ENCODE measurements at places on chromosomes 16 and 17.

- peak; percentile 65 for DNase-seq
Observed at GRCh38 chr17:64130559-64131001, 636 bp upstream of the ERN1 start.

GRCh38 chr16:1707193-1707790, 1.3 kb downstream of the MAPK8IP3 start:
- no peak for DNase-seq

- DNase-seq: no peak
Observed at GRCh38 chr17:50499270-50499669, 9.0 kb upstream of the MYCBPAP start.

GRCh38 chr17:20206591-20206990, 197.4 kb downstream of the SPECC1 start:
- no peak for DNase-seq

- DNase-seq: no peak
Observed at GRCh38 chr16:89491238-89491869, 993 bp upstream of the ANKRD11 start.

DNA sequence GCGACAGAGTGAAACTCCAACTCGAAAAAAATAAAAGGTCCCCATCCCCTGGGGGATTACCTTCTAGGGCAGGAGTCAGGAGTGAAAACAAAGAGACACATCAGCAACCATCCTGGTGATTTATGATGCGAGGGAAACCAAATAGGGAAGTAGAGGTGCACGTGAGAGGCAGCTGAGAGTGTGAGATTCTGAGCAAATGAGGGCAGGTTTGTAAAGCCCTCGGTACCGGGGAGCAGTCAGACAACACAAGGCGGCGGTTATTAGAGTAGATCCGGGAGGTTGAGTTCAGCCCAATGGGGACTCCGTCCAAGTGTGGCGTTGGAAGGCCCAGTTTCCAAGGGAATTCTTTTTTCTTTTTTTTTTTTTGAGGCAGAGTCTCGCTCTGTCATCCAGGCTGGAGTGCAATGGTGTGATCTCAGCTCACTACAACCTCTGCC, 7.4 kb upstream of the ARMC7 start:
- no peak for DNase-seq

DNA sequence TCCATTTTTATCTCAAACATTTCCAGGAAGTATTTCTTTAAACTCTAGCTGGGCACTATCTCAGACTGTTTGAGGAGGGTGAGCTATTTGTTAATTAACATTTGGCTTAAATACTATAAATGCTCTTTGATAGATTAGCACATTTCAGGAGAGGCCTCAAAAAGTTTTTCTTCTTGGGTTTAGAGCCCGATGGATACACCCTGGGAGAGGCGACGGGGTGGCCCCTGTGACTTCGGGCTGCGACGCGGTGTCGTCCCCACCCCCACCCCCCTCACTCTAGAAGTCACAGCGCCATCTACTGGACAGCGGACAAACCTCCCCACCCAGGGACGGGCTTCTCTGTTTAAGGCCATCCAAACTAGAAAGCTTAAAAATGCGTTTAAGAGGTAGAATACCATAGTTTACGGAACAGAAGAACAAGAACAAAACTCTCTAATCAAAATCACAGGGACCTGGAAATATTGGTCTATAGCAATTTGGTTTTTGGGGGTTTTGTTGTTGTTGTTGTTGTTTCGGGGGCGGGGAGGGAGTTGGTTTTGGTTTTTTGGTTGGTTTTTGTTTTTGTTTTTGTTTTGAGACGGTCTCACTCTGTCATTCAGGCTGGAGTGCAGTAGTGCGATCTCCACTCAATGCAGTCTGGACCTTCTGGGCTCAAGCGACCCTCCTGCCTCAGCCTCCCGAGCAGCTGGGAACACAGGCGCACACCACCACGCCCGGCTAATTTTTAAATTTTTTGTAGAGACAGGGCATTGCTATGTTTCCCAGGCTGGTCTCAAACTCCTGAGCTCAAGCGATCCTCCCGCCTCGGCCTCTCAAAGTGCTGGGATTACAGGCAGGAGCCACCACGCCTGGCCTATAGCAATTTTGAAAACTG, 254.4 kb downstream of the C16orf95 start:
- no peak for DNase-seq

- DNase-seq: no peak
Observed at GRCh38 chr17:73208139-73208827, 15.4 kb downstream of the COG1 start.

- DNase-seq: no peak
Observed at GRCh38 chr16:2530629-2531318, 434 bp downstream of the CEMP1 start.

GRCh38 chr16:56421313-56421712, 4.0 kb downstream of the AMFR start:
- no peak for DNase-seq

GRCh38 chr16:2927010-2927646, 15.4 kb downstream of the FLYWCH1 start:
- DNase-seq: peak; percentile 89

DNA sequence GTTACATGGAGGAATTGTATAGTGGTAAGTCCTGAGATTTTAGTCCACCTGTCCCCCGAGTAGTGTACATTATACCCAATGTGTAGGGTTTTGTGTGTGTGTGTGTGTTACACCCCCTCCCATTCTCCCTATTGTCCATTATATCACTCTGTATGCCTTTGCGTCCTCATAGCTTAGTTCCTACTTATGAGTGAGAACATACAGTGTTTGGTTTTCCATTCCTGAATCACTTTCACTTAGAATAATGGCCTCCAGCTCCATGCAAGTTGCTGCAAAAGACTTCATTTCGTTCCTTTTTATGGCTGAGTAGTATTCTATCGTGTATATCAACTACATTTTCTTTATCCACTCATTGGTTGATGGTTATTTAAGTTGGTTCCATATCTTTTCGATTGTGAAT, 635 bp upstream of the FA2H start:
- no peak for DNase-seq

- no peak for DNase-seq
Observed at GRCh38 chr16:80277182-80277581, 263.6 kb upstream of the DYNLRB2 start.

- DNase-seq: no peak
Observed at GRCh38 chr17:78107976-78108725, 20.4 kb downstream of the TMC6 start.

DNA sequence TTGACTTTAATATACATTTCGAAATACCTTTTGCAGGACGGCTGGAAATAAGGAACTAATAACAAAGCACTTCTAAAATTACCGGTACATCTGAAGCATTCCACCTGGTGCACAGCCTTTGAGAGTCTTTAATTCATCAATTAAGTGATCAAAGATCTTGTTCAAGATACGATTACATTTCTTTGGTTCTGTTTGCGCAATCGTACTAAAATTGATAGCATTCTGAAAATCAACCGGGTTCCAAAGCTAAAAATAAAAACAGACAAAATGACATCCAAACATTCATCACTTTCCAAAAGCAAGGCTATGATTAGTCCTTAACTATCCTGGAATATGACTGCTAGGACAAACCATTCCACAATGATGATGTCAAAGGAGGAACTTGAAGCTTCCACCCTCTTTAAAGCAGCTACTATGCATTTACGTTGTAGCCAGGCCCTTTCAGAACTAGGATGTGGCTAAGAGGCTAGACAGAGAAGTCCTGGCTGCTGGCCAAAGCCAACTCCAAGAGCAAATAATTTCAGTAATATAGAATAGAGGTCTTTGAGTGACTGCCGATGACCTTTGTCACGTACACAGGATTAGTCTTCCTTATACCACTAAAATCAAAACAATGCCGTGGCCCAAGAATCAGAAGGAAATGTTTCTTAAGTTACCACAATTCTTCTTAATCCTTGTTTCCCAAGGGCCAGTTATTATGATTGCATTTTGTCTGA, 299.8 kb upstream of the PSMD7 start:
- DNase-seq: no peak

DNA sequence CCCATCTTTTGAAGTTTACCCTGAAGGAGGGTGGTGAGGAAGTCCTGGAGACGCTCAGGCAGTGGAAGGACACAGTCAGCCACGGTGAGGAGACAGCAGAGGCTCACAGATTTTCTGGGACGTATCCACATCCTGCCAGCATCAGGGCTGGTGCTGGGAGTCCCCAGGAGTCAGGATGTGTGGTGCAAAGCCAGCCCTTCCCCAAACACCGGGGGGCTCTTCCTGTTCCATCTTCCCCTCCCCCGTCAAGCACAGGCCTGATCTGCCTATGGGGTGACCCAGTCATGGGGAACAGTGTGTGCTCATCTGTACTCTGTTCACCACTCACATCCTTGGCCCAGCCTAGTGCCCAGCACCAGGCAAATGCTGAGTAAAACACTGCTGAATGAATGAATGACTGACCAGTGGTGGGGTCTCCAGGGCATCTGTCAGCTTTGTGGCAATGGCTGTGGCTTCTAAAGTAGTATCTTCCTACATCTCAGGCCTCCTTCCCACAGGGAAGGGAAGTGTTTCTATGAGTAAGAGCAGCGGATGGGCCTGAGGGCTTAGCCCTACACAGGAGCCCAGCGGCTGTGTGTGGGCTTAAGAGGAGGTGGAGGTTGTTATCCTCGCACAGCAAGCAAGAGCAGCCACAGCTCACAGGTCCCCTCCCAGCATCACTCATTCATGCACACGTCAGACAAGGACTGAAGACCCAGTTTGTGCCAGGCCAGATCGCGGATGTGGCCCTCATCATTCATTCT, 23.3 kb downstream of the NOS2 start:
- no peak for DNase-seq

GRCh38 chr16:18853694-18854093, 52.3 kb upstream of the ARL6IP1 start:
- no peak for DNase-seq

All from activated CD4-positive, alpha-beta T cell treated with anti-CD3 and anti-CD28 coated beads for 4 hours (primary cell).